ENCODE measurements at places on chromosomes 2 and 18. TPM values are rescaled to one million over a fixed set of nuclear protein-coding genes. Genes with fewer than 3 reads are reported as not detected.

GRCh38 chr2:144248350-144249034, 271.4 kb downstream of the ZEB2 start:
- H3K36me3 ChIP-seq, result no peaks in the 10 kb centered on the region
- no peaks in the 10 kb centered on the region for H3K4me1 ChIP-seq
- H3K27me3 ChIP-seq, result no peaks in the 10 kb centered on the region
- no peak overlapping the region for H3K4me3 ChIP-seq
- DNase-seq, result no peak

DNA sequence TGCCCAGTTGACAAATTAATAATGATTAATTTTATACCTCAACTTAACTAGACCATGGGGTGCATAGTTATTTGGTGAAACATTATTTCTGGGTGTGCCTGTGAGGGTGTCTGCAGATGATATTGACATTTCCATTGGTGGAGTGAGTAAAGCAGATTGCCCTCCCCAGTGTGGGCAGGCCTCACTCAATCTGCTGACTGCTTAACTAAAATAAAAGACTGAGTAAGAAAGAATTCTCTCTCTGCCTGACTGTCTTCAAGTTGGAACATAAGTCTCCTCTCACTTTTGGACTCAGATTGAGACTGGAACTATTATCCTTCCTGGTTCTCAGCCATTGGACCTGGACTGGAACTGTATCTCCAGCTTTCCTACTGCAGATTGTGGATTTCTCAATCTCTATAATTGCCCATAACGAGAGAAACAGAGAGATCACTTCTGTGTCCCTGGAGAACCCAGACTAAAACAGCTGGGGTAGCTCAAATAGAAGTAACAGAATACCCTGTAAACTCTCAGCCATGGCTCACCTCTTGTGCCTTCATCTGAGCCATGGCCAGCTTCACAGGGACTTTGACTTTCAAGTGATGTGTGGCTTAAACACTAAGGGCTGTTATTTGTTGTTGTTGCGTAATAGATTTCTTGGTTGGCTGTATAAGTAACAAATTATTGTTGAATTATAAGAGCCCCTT, 575.3 kb upstream of the RAB6C start:
- H3K4me1 ChIP-seq, result no peaks in the 10 kb centered on the region
- H3K4me3 ChIP-seq, result no peak overlapping the region
- H3K27ac ChIP-seq, result no peak overlapping the region
- no peaks in the 10 kb centered on the region for H3K36me3 ChIP-seq

- H3K4me1 ChIP-seq, result peaks cover 19% of the 10 kb centered on the region
- peak overlapping the region; percentile 90 for H3K4me3 ChIP-seq
- no peak for DNase-seq
These were observed 914 bp upstream of the IWS1 start for GRCh38 chr2:127527001-127527804.

DNA sequence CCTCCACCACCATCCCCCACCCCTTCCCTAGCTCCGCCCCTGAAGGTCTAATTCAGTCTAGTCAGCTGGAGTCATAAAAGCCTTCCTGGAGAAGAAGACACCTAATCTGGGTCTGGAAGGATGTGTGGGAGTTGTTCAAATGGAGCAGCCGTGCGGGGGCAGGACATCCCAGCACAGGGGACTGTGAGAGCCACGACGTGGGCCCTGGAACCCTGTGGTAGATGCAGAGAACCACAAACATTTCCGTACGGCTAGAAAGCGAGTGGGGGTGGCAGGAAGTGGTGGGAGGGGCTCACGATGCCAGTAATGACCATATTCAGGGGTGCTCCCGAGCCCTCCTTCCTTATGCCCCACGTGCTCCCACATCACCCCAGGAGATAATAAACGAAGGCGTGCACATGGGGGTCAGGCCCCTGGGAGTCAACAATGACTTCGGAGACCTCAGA, 20.9 kb upstream of the COL6A3 start:
- peak overlapping the region; percentile 62 for H3K4me3 ChIP-seq
- peaks cover 75% of the 10 kb centered on the region for H3K4me1 ChIP-seq
- no peaks in the 10 kb centered on the region for H3K36me3 ChIP-seq
- H3K27ac ChIP-seq, result no peak overlapping the region
- DNase-seq, result peak; percentile 48

DNA sequence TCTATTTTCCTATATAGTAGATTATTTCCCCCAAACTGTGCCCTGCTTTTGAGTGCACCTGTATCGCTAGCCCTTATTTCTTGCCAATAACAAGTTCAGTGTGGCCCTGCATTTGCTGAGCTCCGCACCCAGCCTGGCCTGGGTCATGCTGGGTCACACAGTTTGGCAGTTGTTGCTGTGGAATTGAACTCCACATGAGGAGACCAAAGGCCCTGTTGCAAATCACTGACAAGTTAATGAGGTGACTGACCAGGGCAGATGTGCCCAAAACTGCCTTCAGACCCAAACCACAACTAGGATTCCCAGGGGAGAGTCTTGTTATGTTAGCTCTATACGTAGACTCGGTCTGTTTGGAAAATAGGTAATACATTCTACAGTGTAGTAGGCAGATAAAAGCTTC, 31.0 kb downstream of the COL4A4 start:
- H3K4me3 ChIP-seq, result no peak overlapping the region
- no peaks in the 10 kb centered on the region for H3K27me3 ChIP-seq
- H3K36me3 ChIP-seq, result no peaks in the 10 kb centered on the region

- H3K27me3 ChIP-seq, result no peaks in the 10 kb centered on the region
- DNase-seq, result no peak
- peak overlapping the region; percentile 14 for H3K27ac ChIP-seq
These were observed 13.9 kb upstream of the SMCHD1 start for GRCh38 chr18:2641638-2642037.

GRCh38 chr2:118737684-118738083, 109.8 kb downstream of the EN1 start:
- no peaks in the 10 kb centered on the region for H3K27me3 ChIP-seq
- H3K36me3 ChIP-seq, result no peaks in the 10 kb centered on the region
- no peak overlapping the region for H3K4me3 ChIP-seq
- no peak for DNase-seq
- no peaks in the 10 kb centered on the region for H3K4me1 ChIP-seq

DNA sequence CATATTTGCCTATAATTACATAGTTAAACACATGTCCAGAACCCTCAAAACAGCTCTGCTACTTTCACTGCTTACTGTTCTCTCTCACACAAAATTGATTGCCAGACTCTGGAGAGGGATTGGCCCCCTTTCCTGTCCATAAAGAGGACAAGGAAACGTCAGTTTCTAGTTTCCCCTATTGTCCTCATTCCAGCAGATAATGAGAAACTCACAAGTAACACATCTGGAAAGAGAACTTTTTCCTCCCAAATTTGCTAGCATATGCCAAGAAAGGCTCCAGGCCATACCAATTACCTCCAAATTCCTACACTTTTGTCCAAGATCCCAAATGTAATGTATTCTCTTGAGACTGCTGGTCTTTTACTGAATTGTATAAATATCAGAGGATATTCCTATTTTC, 200.5 kb downstream of the EXOC6B start:
- no peak overlapping the region for H3K4me3 ChIP-seq
- H3K36me3 ChIP-seq, result no peaks in the 10 kb centered on the region
- DNase-seq, result no peak
- H3K27me3 ChIP-seq, result no peaks in the 10 kb centered on the region
- no peaks in the 10 kb centered on the region for H3K4me1 ChIP-seq

DNA sequence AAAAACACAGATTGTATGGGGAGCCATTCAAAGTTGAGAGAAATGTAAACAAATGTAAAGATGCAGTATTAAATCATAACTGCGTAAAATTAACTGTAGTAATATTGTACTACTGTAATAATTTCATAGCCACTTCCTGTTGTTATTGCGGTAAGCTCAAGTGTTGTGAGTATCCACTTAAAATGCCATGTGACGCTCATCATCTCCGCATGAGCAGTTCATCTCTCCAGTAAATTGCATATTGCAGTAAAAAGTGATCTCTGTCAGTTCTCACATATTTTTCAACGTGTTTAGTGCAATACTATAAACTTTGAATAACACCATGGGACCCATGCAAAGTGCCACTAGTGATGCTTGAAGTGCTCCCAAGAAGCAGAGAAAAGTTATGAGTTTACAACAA, 41.8 kb upstream of the SP3 start:
- H3K36me3 ChIP-seq, result no peaks in the 10 kb centered on the region
- H3K27ac ChIP-seq, result no peak overlapping the region
- H3K4me3 ChIP-seq, result no peak overlapping the region
- no peak for DNase-seq

GRCh38 chr18:48137374-48138081, 207.1 kb upstream of the SMAD2 start:
- DNase-seq, result no peak
- H3K4me3 ChIP-seq, result no peak overlapping the region
- H3K27ac ChIP-seq, result no peak overlapping the region
- no peaks in the 10 kb centered on the region for H3K4me1 ChIP-seq
- H3K36me3 ChIP-seq, result no peaks in the 10 kb centered on the region
- peaks cover 8% of the 10 kb centered on the region for H3K27me3 ChIP-seq

GRCh38 chr2:219281588-219281987, 2.4 kb downstream of the DNAJB2 start:
- no peaks in the 10 kb centered on the region for H3K27me3 ChIP-seq
- no peak overlapping the region for H3K4me3 ChIP-seq
- H3K27ac ChIP-seq, result no peak overlapping the region
- H3K4me1 ChIP-seq, result peaks cover 32% of the 10 kb centered on the region
- DNase-seq, result no peak

- H3K27ac ChIP-seq, result no peak overlapping the region
- DNase-seq, result no peak
- H3K36me3 ChIP-seq, result no peaks in the 10 kb centered on the region
- H3K27me3 ChIP-seq, result no peaks in the 10 kb centered on the region
- no peak overlapping the region for H3K4me3 ChIP-seq
- H3K4me1 ChIP-seq, result no peaks in the 10 kb centered on the region
These were observed 786.8 kb downstream of the TSN start for GRCh38 chr2:122542236-122542635.

GRCh38 chr18:62991959-62992358, 276.6 kb downstream of the PHLPP1 start:
- DNase-seq, result no peak
- no peak overlapping the region for H3K27ac ChIP-seq
- no peak overlapping the region for H3K4me3 ChIP-seq
- H3K4me1 ChIP-seq, result no peaks in the 10 kb centered on the region
- H3K36me3 ChIP-seq, result no peaks in the 10 kb centered on the region

GRCh38 chr2:108413711-108414095, 35.3 kb upstream of the GCC2 start:
- H3K36me3 ChIP-seq, result no peaks in the 10 kb centered on the region
- no peak for DNase-seq
- no peaks in the 10 kb centered on the region for H3K27me3 ChIP-seq
- H3K4me1 ChIP-seq, result no peaks in the 10 kb centered on the region
- no peak overlapping the region for H3K4me3 ChIP-seq
- H3K27ac ChIP-seq, result no peak overlapping the region

- no peaks in the 10 kb centered on the region for H3K36me3 ChIP-seq
- H3K4me3 ChIP-seq, result no peak overlapping the region
- no peak for DNase-seq
- H3K27me3 ChIP-seq, result no peaks in the 10 kb centered on the region
These were observed 113.0 kb downstream of the CNTNAP5 start for GRCh38 chr2:124138076-124138475.

DNA sequence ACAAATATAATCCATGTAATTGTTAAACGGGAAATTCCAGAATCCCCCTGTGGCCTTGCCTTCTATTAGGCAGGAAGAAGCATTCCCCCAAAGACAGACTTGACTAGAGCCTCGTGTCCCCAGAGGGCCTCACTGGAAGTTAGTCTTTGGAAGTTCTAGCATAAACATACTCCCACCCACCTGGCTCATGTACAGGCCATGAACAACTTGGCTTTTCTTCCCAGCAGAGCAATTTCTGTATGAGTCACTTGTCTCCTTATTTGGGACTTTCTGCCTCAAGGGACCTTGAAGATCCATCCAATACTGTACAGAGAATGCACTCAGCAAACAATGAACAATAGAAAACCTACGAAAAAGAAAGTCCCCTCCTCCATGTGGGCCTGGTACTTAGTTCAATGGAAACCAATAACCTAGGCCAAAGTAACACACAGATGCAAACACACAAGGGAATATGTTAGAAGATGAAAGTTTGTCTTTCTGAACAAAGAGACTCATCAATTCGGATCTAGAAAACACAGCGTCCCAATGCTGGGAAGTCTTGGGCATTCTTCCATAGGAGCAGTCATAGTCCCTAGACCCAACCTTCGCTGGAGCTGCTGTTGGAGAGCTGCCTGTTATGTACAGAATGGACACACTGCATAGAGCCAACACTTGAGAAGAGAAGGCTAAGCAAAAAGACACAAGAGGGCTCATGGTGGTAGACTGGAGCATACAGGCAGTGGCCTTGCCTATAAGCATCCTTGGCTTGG, 303.5 kb downstream of the HRH4 start:
- no peaks in the 10 kb centered on the region for H3K36me3 ChIP-seq
- no peak overlapping the region for H3K27ac ChIP-seq
- no peaks in the 10 kb centered on the region for H3K27me3 ChIP-seq
- no peak overlapping the region for H3K4me3 ChIP-seq

DNA sequence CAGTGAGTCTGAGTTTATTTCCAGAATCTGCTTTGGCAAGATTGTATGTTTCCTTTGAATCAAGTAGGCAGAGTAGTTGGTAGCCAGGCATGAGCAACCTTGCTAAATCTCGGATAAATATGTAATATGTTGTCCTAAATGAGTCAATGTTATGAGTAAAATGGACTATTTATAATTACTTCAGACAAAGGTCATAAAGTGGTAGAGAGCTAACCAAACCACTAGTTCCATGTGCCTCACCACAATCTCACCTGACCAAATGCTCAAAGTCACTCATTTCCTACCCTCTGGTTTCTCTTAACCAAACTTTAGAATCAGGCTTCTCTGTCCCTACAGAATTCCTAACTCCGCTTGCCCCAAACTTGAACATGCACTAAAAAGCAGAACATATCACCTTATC, 261.2 kb upstream of the FSIP2 start:
- no peaks in the 10 kb centered on the region for H3K36me3 ChIP-seq
- DNase-seq, result no peak
- H3K27ac ChIP-seq, result no peak overlapping the region
- no peaks in the 10 kb centered on the region for H3K27me3 ChIP-seq
- no peaks in the 10 kb centered on the region for H3K4me1 ChIP-seq

GRCh38 chr2:102155703-102156515, 13.4 kb downstream of the IL1R1 start:
- no peak overlapping the region for H3K27ac ChIP-seq
- no peak overlapping the region for H3K4me3 ChIP-seq
- no peaks in the 10 kb centered on the region for H3K27me3 ChIP-seq
- no peaks in the 10 kb centered on the region for H3K4me1 ChIP-seq

GALNT14 gene
- total RNA-seq, result 0.74 TPM

CCDC141 gene
- total RNA-seq, result 1.6 TPM

LHCGR gene
- total RNA-seq, result not detected

C1QL2 gene
- not detected for total RNA-seq

NYAP2 gene
- total RNA-seq, result not detected
